ENCODE measurements at places on chromosomes 16 and 17.

DNA sequence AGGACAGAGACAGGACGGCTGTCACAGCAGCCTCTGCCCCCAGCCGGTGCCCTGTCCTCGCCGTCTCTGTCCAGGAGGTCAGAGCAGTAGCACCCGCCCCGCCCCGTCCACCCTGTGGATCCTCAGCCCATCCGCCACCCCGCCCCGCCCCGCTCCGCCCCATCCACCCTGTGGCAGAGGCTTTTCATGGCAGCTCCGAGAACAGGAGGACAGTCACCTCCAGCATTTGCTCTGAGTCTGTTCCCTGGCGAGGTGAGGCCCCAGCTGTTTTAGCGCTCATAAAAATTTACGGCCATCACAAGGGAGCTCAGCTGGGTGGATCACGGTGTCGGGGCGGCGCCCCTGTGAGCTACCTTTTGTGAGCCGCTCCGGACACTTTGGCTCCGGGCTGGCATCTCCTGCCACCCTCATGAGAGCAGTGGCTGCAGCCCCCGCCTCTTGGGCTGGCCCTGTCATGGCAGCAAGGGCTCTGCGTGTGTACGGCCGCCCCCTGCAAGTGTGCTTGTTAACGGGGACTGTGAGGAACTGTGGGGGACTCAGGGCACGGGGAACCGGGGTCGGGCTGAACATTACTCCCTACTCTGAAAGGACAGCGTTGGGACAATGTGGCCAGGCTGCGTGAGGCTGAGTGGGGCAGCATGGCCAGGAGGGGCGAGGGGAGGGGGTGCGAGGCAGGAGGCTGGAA is 32.3 kb upstream of the GNG13 start:
- DNase-seq, result no peak

- DNase-seq, result no peak
Measured at GRCh38 chr16:47480410-47480809, 19.3 kb downstream of the PHKB start.

- peak; percentile 16 for DNase-seq
Measured at GRCh38 chr17:9115214-9116191, 94.2 kb downstream of the NTN1 start.

GRCh38 chr17:29140631-29141513 is 39.3 kb downstream of the MYO18A start:
- no peak for DNase-seq

- no peak for DNase-seq
Measured at GRCh38 chr17:177155-177554, 4.3 kb downstream of the DOC2B start.

GRCh38 chr17:75827308-75828075 is 16.7 kb downstream of the UNC13D start:
- no peak for DNase-seq

- DNase-seq, result no peak
Measured at GRCh38 chr16:90031186-90031930, 12.1 kb upstream of the DBNDD1 start.

- no peak for DNase-seq
Measured at GRCh38 chr16:2223942-2224486, 623 bp downstream of the E4F1 start.

GRCh38 chr17:1975573-1975972 is 49.6 kb downstream of the RTN4RL1 start:
- no peak for DNase-seq

DNA sequence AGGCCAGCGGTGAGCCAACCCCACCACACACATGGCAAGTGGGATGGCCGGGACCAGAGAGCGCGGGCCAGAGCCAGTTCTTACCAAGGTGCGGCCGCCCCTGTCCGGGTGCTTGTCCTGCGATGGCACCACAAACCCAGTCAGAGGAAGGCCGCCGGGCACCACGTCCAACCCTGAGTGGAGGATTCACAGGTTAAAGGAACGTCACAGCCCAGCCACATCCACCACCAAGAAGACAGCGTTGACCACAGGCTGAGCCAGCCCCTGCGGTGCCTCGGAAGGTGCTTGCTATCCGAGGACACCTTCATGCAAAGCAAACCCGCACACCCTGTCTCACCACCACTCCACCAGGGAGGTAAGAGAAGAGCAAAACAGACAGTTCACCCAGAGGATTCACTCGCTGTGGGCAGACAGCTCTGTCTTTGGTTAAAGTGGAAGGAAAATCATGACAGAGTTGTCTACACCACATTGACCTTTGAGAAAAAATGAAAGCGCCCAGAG is 15.8 kb downstream of the SLX4 start:
- no peak for DNase-seq

DNA sequence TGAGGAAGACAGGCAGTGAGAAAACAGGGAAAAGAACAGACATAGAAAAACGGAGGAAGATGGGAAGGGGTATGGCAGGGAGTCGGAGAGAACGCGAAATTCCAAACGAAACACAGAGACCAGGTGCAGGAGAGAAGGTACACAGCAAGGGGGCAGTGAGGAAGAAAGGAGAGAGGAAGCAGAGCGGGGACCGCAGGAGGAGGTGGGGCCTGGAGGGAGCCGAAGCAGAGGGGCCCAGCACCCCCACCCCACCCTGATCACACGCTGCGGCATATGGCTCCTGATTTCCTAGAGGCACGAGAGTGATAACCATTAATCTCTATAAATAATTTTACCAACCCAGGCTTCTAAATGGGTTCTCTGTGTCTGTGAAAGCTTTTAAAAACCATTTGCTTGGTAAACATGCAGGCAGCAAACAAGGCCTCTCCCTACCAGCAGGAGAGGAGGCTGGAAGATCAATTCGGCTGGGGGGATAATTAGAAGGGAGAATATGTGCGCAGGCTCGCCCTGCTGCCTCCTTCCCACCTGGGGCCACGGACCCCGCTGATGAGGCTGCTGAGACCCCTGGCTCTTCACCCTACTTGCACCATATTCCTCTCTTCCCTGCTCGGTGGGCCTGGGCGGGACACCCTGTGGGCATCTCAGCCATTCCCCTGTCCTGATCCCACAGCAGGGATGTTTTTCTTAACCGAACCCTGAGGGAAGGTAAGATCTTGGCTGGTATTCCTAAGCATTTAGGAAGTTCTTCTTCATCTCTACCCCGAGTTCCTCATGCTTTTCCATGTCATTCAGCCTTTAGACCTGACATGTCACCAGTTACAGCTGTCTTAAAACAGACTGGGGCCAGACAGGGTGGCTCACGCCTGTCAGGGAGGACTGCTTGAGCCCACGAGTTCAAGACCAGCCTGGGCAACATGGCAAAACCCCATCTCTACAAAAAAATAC is 86.7 kb downstream of the TMEM132E start:
- no peak for DNase-seq

- DNase-seq, result no peak
Measured at GRCh38 chr17:34556384-34556783, 23.0 kb upstream of the TMEM132E start.

DNA sequence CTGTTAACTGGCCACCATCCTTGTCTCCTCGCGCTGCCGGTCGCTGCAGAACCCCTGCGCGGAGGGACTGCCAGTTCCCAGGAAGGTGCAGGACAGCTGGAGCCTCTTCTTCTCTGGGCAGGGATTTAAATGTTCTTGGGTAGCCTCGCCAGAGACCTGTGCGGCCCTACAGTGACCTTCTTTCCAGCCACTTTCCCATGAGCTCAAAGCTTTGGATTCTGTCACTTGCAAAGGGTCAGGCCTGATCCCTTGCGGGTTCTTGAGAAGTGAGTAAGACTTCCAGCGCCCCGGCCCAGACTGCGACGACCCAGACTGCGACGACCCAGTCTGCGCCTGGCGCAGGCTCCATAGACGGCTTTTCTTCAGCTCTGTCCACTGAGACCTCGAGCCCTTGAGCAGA is 1.4 kb upstream of the SLFN5 start:
- no peak for DNase-seq

DNA sequence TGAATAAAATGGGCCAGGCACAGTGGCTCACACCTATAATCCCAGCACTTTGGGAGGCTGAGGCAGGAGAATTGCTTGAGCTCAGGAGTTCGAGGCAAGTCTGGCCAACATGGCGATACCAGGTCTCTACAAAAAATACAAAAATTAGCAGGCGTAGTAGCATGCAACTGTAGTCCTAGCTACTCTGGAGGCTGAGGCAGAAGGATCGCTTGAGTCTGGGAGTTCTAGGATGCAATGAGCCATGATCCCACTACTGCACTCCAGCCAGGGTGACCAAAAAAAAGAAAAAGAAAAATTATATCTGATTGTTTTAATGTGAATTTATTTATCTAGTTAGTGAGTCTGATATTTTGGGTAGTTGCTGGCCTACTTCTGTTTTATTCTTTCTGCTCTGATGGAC is 7.0 kb downstream of the IL34 start:
- no peak for DNase-seq

DNA sequence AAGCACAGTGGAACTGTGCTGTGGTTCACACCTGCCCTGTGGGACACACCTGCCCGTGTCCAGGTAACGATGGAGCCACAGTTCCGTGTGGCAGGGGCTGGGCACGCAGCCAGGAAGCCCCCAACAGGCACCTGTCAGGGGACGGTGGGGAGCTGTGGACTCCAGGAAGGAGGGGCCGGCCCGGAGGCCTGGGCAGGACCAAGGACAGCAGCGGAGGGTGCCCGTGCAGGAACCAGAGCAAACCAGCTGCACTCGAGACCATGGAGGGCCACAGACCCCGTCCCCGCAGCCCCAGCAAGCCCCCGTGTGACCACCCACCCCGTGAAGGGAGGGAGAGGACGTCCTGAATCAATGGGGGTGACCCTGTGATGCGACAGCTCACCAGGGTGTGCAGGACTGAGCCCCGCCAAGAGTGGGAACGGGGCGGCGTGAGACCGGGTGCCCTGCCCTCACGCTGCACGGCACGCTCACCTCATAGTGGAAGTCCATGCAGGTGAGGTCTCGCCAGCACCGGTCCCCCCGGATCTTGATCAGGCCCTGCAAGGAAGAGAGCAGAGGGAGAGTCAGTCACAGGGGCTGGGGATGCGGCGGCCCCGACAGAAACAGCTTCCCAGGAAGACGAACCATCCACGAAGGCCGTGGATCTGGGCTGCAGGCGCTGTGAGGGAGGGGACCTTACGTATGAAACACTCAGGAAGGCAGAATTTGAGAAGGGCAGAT is 78.1 kb downstream of the LMF1 start:
- DNase-seq, result no peak

- no peak for DNase-seq
Measured at GRCh38 chr17:8056976-8057625, 18.2 kb downstream of the ALOX15B start.

- DNase-seq, result no peak
Measured at GRCh38 chr16:53755026-53755910, 51.3 kb downstream of the FTO start.

DNA sequence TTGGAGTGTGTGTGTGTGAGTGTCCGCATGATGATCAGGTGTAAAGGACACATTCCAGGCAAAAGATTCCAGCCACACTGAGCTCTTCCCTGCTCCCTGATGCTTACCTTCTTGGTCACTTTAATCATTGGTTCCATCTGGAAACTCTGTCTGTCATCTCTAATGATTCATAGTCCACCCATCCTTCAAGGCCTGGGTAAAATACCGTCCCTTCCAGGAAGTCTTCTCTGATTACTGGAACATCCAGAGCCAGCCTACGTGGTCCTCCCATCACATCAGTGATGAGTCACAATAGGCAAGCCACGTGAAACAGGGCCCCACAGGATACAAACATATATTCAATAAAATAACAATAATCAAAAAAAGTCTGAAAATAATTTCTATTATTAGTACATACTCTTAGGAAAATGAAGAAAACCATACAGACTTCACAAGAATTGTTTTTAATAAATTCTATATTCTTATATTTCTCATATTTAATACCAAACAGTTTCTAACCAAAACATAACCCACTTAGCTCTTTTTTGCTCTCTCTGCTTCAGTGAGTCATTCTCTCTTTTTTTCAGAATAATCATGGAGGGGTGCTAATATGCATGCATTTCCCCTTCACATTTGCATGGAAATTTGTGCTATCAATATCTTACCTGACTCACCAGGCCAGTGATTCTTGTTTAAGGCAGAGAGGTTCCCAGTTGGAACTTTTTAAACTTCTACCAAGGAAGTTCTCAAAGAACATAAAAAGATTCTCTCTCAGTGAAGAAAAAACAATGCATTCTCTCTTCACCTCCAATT is 263.2 kb downstream of the TOX3 start:
- DNase-seq, result no peak

- DNase-seq, result no peak
Measured at GRCh38 chr16:48158296-48158695, 2.5 kb upstream of the ABCC12 start.

DNA sequence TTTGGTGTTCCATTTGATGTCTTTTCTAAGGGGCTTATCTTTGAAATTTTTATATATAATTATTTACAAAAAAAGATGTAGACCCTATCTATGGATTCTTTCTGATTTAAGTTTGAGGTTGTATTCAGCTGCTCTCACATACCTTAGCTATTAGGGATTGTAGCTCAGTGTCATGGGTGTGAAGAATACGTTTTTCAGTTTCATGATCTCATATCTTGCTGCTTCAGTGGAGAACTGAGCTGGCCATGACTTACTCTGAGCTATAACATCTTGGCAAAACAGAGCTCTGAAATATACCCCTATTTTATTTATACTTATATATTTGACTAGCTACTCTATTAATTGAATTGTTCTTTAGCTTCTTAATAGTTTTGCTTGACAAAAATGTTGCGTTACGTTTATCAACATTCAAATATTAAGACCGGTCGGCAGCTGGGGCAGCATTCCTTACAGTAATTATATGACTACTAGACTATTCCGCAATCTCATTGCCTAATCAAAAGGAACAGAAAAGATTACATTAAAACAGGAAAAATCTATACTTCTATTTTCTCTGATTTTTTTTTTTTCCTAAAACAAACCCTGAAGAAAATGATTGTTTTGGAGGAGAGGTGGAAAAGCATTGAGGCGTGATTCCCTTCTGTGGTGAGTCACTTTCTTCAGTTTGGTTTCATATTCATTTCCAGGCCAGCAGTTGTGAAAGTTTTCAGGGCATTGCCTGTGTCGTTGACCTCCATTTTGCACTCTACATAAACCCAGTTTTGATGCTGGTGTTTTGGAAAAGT is 24.1 kb upstream of the KRT24 start:
- DNase-seq, result no peak

DNA sequence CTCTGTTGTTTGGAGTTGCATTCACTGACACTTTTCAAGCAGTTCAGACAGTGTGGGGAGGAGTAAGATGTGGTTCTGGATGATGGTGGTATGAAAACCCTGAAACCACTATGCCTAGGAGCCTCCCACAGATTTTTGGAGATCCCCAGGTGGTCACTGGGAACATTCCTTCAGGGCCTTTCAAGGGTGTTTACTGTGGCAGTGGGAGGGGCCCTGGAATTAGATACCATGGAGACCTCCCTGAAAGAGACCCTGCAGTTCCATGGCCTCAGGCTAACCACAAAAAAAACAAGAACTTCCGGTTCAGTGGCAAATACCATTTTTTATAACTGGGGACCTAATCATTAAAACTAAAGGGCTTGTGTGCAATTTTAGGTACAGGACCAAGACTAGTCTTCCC is 79.9 kb downstream of the TMEM100 start:
- DNase-seq, result no peak

GRCh38 chr17:41801374-41802271 is 10.1 kb downstream of the P3H4 start:
- DNase-seq, result no peak

- DNase-seq, result no peak
Measured at GRCh38 chr16:86455116-86455515, 55.2 kb upstream of the FOXF1 start.

GRCh38 chr16:4053301-4053845 is 62.9 kb downstream of the ADCY9 start:
- no peak for DNase-seq
